ENCODE measurements at places on chromosomes 7 and 10.
A peak's percentile ranks its signal among the peaks of the same experiment; 100 is the strongest.

GRCh38 chr10:18312374-18313139 is 172.3 kb downstream of the CACNB2 start:
- no peak for DNase-seq

DNA sequence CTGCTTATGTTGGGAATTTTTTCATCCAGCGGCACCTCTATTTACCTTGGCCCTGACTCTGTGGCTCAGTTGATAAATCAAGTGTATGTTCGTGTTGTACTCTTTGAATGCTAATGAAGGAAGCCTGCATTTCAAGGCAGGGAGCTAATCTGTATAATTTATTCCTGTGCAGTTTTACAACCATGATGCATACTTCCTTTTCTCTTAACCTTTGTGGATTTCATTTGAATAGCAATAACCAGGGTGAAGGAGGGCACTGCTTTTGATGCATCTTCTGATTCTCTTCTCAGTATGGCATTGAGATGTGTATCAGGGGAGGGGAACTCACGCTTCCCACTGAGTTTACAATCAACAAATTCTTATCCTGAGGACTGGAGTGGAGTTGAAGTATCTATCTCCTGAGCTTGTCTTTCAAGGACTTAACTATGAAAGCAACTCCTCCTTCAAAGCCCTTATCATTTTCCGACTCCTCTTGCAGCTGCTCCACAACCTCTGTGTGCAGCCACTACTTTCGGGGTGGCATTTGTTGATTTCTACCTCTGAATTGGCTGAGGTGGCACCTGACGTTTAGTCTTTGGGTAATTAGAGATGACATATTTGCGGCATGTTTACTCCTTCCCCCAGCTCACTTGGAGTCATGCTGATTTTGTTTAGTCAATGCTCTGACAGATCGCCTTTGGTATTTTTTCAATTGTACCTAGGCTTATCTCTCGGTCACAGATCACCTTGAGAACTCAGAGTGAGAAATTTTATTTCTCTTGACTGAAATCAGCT is 275.2 kb downstream of the PHTF2 start:
- DNase-seq = peak; percentile 29

DNA sequence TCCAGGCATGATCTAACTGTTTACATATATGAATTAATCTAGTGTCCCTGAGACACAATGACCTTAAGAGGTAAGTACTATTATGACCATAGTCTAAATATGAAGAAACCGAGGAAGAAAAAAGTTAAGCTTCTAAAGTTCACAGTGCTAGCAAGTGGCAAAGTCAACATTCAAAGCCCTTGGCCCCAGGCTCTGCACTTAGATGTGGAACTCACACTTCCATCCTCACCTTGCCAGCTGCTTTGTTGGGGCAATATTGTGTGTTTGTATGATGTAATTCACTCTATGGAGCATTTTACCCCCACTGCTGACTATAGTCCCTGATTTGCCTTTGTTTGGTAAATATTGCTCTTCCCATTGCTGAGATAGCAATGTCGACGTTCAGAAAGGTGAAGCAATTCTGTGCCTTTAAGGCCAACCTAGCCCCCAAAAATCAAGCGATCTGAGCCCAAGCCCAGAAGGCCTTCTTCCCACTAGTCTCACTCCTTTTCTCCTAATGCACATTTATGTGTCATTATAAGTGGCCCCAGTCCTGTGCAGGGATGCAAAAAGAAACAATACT is 487.6 kb upstream of the ZMIZ1 start:
- no peak for DNase-seq

DNA sequence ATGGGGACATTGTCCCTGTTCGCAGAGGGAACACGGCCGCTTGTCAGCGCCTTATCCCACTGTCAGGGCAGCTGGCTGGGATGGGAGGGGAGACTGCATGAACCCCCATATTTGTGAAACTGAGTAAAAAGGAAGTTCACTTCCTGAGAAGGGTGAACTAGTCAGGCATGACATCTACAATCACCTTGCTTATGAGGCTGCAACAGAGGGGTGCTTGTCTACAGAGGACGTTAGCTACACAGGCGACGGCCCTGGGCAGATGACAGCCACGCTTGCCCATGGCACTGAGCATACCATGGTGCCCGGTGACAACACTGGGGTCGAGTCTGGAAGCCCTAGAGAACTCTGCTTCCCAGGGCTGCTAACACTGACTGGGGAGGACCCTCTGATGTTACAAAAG is 46.0 kb upstream of the KDM7A start:
- no peak for DNase-seq

- DNase-seq = no peak
Measured at GRCh38 chr7:149772956-149773434, 393 bp downstream of the ZNF467 start.

DNA sequence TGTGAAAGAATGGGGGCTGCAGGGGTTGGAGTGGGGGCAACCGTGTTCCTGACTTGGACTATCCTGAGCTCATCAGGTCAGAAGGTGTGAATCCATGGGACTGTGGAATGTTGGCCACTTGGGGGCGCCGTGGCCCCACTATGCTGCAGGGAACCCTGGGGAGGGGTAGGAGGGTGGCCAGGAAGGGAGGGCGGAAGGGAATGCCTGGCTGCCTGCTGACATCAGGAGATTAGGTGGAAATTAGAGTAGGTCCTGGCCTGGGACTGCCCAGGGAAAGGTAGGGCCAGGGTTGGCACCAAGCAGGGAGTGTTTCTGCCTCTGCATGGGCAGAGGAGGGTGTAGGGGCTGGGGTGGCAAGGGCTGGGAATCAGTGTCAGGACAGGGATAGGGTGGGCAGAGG is 65.8 kb upstream of the PRSS58 start:
- no peak for DNase-seq

GRCh38 chr10:82932451-82932850 is 1057.5 kb downstream of the NRG3 start:
- DNase-seq = no peak

DNA sequence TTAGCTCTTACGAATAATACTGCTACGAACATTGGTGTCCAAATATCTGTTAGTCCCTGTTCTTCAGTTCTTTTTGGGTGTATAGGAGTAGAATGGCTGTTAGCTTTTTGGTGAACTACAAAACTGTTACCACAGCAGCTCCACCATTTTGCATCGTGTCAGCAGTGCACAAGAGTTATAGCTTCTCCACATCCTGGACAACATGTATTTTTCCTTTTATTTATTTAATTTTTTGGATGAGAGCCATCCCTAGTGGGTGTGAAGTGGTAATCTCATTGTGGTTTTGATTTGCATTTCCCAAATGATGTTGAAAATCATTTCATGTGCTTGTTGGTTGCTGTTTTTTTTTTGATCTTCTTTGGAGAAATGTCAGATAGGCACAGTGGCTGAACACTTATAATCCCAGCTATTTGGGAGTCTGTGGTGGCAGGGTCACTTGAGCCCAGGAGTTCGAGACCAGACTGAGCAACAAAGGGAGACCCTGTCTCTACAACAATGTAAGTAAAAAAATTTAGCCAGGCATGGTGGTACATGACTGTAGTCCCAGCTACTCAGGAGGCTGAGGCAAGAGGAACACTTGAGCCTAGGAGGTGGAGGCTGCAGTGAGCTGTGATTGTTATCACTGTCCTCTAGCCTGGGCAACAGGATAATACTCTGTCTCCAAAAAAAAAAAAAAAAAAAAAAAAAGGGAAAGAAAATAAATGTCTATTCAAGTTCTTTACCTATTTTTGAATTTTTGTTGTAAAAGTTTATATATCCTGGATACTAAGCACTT is 31.7 kb downstream of the TRIM24 start:
- no peak for DNase-seq

DNA sequence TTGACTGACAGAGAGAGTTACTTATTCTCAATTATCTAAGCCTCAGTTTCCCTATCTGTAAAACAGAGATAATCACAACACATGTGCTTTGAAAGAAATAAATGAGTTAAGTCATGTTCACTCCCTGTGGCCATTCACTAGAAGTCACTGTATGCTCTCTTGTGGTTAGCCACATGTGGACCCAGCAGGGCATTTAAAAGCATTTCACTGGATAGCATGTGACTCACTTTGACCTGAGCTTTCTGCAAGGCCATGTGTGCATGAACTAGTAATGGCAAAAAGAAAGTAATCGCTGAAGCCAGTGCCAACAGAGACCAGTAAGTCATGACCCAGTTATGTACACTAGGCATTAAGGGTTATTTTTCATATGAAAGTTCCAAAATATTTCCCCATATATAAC is 557.0 kb upstream of the IGFBP3 start:
- DNase-seq = no peak

- no peak for DNase-seq
Measured at GRCh38 chr7:34060196-34060947, 155.0 kb downstream of the BMPER start.

DNA sequence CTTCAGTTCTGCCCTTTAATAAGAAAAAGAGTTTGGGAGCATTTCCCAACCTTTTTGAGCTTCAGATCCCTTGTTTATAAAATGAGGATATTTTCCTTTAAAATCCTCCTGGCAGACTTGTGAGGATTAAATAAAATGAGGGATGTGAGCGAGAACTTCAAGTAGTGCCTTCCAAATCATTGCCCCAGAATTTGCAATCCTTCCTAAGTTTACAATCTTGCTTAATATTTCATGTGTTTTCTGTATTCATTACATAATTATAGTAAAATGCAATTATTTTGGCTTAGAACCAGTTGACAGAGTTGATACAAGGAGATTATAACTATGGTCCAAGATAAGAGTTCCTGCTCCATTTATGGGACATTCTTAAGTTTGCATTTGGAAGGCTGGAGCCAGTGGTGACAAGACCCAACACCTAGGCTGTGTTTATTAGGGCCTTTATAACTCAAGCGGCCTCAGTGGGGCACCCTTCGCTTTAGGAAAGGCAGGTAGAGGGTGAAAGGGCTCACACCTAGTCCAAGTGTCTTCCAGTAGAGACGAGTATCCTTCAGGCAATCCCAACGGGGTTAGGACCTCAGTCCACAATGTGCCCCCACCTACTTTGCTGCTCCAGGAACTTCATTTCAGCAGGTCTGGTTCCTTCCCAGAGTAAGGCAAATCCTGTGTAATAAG is 317.5 kb downstream of the WDR11 start:
- no peak for DNase-seq

GRCh38 chr7:30166155-30166840 is 31.5 kb downstream of the MTURN start:
- DNase-seq = peak; percentile 51

GRCh38 chr10:116183733-116184511 is 89.1 kb downstream of the GFRA1 start:
- DNase-seq = no peak

DNA sequence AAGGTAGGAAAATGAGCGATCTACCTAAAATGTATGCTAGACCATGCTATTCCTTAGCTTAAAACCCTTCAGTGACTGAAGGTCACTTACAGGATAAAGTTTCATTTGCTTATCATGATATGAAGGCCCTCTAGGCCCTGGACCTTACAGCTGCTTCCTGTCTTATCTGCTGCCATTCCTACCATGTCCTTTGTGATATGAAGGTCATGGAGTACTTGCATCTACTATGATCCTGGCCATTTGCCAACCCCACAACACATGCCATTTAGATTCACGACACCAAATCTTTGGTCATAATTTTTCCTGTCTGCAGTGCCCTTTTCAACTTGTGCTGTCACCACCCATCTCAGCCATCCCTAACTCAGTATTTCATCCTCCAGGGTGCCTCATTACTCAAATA is 181.8 kb upstream of the MDFIC start:
- no peak for DNase-seq

GRCh38 chr10:102139281-102140110 is 6.7 kb downstream of the PPRC1 start:
- no peak for DNase-seq

DNA sequence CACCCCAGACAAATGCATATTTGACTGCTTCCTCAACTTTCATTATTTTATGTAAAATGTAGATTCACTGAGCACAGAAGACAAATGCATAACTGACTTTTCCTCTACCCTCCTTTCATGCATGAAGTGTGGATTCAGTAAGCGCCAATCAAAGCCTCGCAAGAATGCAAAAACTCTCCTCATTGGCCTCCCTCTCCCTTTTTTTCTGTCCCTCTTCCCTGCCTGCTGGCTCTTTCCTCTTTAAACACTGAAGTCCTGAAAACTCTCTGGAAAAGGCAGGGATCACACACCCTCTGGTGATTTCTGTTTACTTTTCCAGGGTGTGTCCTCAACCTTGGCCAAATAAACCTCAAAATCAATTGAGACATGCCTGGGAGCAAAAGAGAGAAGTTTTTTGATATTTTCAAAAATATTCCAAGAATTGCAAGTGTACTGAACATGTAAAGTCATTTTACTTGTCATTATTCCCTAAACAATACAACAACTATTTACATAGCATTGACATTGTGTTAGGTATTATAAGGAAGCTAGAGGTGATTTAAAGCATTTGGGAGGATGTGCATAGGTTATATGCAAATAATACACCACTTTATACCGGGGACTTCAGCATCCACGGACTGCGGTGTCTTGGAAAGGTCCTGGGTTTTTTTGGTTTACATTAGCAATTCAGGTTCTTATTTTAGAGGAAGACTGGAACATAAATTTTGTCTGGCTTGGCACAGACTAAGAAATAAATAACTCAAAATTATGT is 71.4 kb downstream of the SEC61G start:
- DNase-seq = no peak

GRCh38 chr7:21364801-21365271 is 63.0 kb upstream of the SP4 start:
- no peak for DNase-seq

DNA sequence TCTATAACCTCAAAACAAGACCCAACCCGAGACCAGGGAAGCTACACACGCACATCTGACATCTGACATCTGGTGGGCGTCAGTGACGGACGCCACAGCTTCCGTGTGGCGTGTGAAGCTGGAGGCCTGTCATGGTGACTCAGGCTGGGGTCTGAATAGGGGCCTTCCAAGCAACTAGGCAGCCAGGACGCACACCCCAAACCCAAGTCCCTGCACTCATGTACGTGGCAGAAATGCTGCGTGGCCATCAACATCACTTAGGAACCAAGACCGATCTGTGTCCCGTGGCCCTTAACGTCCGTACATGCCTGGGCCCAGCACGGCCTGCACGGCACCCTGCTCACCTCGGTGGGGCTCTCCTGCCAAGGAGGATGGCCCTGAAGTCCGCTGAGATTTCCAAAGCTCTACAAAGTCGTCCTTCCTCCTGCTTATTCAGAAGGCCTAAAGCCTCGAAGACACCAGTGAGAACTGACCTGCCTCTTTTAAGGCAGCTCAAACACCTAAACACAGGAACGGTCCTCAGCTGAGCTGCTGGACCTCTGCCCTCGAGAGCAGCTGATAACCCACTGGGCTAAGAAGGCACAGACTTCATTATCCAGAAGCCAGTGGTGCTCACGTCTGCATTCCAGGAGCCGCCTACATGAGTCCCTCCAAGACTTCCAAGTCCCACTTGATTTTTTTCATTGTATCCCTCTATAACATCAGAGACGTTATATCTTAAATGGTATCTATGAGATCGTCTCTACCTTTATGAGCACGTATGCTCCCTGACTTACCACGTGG is 82.5 kb downstream of the DIP2C start:
- no peak for DNase-seq

All from NCI-H2107 (cell line).